NCI-H2029 treated with DMSO at 0.1 percent for 48 hours (cell line): ENCODE measurements at places on chromosomes 13 and 19.

DNA sequence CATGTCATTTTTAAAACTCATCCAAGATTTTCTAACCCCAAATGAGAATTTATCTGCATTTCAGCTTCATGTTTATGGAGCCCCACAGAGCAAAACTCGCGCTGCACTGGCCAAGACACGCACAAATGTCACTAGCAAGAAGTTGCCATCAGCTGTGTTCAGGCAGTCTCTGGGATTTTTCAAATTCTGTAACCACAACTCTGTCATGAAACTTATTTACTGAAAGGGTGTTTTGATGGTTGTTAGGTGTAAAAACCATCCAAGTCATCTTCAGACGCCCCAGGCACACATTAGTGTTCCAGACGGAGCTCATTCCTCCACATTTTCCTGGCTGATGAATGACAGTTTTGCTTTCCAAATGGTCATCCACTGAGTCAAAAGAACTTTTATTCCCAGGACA lies 63.4 kb downstream of the SLC7A1 start:
- no peak for DNase-seq

GRCh38 chr19:48405850-48406249 lies 12.4 kb downstream of the GRIN2D start:
- no peak for DNase-seq

- DNase-seq = no peak
Observed at GRCh38 chr19:6376512-6377190, 918 bp upstream of the PSPN start.

GRCh38 chr19:39253374-39254149 lies 4.9 kb upstream of the IFNL4 start:
- no peak for DNase-seq

GRCh38 chr13:51998723-51999509 lies 12.3 kb downstream of the ATP7B start:
- no peak for DNase-seq

DNA sequence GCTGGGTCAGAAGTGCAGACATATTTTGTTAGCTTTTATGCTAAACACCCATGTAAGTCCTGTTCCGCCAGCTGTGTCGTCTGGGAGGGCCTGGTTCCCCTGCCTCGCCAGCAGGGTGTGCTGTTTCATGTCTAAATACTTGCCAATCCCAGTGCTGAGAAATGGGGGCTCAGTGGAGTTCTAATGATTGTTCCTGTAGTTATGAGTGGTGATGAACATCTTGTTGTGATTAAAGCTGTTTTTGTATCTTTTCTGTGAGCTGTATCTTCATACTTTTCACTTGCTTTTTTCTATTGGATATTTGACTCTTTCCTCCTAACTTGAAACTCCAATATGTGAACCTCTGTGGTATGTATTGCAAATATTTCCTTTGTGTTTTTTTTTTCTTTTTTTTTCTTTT lies 32.7 kb downstream of the KDM4B start:
- no peak for DNase-seq

- DNase-seq = no peak
Observed at GRCh38 chr19:55530996-55531395, 5.9 kb downstream of the SBK2 start.

DNA sequence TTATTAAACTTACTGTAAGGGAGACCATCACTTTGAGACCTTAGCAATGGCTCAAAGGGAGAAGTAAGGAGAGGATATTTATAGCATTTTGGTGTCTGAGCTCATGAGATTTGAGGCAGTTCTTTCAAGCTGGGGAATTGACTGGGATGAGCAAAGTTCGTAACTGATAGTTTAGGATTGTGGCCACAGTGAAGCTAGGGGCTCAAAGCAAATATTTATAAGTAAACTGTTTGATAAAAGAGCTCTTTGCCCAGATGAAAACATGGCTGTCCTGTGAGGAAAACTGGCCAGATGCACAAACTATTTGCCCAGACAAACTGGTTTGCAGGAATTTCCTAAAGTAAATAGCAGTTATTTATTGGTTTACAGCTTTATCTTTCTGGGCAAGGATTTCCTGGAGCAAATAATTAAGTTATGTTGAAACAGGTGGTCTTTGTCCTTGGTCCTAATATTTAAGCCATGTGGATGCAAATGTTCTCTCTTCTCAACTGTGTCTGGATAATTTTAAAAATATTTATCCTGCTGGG lies 59.7 kb upstream of the TMTC4 start:
- DNase-seq = no peak

DNA sequence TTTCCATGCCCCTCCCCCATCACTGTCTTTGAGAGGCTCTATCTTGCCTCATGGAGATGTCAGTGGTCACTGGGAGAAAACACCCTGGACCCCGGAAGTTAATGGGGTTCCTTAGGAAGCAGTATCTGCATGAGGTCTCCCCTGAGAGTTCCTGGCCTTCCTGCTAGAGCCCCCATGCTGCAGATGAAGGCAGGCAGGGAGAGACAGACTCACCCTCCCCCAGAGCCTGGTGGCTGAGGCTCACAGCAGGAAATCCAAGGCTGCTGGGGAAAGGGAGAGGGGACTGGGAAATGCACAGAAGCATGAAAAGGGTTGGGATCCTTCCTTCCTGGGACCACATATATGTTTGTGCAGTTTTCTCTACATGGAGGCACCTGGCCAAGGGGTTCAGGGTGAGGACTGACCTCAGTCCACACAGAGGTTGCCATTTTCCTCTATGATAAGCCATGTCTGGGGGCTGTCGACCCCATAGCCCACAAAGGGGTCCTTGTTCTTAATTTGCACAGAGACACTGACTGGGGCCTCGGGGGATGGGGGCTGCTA lies 95.4 kb downstream of the RNASEH2B start:
- DNase-seq = no peak

DNA sequence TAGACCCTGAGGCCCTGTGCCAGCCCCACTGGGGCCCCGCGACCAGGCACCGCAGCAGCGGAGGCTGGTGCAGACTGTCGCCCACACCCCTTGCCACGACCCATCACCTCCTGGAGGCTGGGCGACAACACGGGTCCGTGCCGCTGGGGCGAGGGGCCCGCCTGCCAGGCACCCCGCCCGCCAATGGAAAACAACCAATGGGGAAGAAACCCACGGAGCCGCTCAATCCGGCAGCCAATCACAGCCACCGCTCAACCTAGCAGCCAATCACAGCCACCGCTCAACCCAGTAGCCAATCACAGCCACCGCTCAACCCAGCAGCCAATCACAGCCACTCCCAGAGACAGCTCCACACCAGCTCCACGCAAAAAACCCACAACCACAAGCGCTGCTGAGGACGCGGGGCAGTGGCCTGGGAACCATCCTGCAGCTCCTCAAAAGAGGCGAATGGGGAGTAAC lies 29.7 kb downstream of the GPX4 start:
- DNase-seq = no peak

DNA sequence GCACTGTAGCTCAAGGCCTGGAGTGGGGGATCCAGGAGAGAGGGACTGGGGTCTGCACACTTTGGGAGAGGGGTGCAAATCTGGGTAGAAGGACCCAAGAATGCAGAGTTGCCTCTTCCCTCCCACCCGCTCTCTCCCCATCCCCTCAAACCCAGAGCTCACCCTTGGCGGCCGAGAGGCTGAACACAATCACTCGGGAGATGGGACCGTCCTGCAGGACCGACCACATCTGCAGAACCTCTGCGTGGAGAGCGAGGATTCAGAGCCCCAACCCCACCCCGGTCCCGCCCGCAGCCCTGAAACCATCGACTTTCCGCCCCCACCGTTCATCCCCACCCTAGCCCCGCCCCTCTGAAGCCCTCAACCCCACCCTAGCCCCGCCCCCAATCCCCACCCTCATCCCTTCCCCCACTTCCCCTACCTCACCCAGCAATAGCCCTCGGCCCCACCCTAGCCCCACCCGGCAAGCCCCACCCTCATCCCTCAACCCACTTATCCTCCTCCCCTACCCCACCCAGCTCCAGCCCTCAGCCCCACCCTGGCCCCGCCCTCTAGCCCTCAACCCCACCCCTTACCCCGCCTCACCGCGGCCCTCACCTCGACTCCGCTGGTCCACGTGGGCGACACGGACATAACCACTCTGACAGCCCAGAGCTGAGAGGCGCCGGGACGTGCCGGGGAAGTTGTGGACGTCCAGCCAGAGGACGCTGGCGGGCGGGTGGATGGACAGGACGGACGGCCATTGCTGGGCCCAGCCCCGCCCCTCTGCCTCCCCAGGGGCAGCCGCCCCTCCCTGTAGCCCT lies 4.1 kb downstream of the KPTN start:
- DNase-seq = no peak
